Stimulated activated CD8-positive, alpha-beta memory T cell treated with anti-CD3 and anti-CD28 coated beads, Interleukin-4, amount 100 ng/mL, for 1 hour (primary cell): ENCODE measurements at places on chromosomes 3 and 15.

DNA sequence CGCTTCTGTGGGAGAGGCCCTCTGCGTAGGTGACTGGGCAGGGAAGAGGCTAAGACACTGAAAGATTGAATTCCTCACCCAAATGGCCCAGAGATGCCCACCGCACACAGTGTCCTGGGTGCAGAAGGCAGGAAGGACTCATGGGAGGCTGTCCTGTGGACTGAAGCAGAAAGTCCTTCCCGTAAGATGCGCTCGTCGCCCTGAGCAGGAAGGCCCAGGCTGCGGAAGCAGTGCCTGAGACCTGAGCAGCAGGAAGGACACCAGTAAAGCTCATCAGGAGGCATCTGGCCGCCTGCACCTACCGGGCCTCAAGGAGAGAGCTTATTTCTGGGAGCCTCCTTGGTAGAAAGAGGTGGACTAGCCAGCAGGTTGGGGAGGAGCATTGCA, 3.3 kb downstream of the PAK6 start:
- no peak for DNase-seq

GRCh38 chr3:145094355-145094941, 1066.5 kb downstream of the PLOD2 start:
- DNase-seq, result no peak

DNA sequence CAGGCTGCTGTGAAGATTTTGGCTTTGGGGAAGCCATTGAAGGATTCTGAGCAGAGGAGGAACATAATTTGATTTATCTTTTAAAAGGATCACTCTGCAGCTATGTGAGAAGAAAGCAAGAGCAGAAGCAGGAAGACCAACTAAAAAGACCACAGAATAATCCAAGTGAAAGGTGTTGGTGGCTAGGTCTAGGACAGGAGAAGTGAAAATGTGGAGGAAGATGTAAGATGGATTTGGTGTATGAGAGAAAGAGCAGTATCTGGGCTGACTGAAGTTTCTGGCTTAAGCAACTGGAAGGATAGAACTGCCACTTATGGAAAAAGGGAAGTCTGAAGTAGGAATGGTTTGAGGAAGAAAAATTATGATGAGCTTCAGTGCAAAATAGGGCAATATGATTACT, 62.0 kb downstream of the SFMBT1 start:
- DNase-seq, result no peak

GRCh38 chr15:75739791-75740190, 27.1 kb upstream of the CSPG4 start:
- no peak for DNase-seq

GRCh38 chr3:9780458-9780812, 10.7 kb upstream of the CAMK1 start:
- DNase-seq, result no peak

DNA sequence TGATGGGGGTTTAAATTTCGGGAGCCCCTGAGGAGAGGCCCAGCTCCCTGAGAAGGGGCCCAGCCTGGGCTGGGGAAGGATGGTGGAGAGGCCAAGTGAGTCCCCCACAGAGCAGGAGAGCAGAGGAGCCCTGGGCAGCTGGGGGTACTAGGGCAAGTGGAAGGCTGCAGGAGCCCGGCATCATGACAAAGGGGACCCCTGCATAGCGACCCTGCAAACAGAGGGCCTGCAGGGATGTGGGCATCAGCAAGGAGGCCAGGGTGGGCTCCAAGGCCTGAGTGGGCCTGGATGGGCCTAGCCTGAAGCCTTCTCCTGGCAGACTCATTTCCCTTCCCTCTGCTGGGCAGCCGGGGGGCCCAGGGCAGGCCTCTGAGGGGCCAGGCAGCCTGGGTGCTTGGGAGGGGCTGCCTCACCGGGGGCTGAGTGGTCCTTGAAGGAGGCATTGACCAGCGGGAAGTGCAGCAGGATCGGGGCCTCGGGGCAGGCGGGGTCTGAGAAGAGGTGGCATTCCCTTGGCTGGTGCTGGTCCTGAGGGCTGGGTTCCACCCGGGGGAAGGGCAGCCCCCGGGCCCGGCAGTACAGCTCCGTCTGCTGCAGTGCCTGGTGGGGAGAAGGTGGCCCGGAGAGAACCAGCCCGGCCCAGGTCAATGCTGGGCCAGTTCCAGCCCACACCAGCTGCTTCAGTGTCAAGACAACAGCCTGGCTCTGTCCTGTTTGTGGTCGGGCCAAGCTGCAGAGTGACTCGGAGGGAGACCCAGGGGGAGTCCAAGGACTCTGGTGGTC, 24.7 kb downstream of the PLA2G4D start:
- no peak for DNase-seq

- no peak for DNase-seq
These were observed 47.4 kb upstream of the PSMD6 start for GRCh38 chr3:64070704-64071103.

DNA sequence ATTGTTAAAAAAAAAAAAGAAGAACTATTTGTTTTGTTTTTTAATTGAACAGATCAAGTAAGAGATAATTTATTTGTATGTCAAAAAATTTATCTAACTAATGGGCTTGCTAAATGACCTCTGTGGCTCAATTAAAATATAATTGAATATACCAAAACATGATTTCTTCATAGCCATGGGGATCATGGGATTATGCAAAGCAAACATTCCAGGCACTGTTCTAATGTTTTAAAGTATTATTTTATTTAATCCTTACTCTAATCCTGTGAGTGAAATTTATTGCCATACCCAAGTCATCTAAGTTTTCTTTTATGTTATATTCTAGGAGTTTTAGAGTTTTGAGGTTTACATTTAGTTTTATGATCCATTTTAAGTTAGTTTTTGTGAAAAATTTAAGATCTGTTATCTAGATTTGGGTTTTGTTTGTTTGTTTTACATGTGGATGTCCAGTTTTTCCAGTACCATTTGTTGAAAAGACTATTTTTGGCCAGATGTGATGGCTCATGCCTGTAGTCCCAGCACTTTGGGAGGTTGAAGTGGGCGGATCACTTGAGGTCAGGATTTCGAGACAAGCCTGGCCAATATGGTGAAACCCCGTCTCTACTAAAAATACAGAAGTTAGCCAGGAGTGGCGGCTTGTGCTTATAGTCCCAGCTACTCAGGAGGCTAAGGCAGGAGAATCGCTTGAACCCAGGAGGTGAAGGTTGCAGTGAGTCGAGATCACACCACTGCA, 52.3 kb upstream of the CNOT10 start:
- DNase-seq, result no peak

- no peak for DNase-seq
These were observed 68.5 kb upstream of the ATP13A5 start for GRCh38 chr3:193446965-193447602.

GRCh38 chr3:869734-870133, 223.1 kb upstream of the CNTN6 start:
- DNase-seq, result no peak

DNA sequence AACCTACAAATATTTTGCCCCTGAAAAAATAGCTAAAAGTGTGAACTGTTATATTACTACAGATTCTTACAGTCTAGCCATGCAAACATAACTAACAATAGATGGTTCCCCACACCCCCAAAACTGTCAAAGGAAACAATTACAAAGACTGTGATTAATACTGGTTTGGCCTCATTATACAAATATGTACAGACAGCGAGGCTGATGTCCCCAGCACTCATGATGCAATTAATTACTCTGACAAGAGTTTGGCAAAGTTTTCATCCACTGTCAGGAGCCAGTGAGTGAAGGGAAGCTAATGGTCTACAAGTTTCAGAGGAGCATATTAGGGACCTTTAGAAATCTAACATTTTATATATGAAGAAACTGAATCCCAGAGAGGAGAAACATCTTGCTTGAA, 61.0 kb downstream of the HMG20A start:
- no peak for DNase-seq

DNA sequence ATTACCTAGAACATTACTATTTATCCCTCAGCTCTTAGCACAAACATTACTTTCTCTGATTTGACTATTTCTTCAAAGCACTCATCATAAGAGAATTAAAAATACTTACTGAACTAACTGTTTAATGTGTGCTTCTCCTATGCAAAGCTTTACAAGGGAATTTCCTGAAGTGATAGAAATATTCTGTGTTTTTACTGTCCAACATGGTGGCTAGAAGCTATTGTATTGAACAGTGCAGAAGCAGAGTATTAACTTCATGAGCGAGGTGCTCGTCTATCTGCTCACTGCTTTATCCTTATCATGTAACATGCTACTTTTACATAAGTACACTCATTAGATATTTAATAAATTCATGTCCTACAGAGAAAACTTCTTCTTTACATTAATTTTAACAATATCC, 239.1 kb downstream of the ISL2 start:
- DNase-seq, result no peak

DNA sequence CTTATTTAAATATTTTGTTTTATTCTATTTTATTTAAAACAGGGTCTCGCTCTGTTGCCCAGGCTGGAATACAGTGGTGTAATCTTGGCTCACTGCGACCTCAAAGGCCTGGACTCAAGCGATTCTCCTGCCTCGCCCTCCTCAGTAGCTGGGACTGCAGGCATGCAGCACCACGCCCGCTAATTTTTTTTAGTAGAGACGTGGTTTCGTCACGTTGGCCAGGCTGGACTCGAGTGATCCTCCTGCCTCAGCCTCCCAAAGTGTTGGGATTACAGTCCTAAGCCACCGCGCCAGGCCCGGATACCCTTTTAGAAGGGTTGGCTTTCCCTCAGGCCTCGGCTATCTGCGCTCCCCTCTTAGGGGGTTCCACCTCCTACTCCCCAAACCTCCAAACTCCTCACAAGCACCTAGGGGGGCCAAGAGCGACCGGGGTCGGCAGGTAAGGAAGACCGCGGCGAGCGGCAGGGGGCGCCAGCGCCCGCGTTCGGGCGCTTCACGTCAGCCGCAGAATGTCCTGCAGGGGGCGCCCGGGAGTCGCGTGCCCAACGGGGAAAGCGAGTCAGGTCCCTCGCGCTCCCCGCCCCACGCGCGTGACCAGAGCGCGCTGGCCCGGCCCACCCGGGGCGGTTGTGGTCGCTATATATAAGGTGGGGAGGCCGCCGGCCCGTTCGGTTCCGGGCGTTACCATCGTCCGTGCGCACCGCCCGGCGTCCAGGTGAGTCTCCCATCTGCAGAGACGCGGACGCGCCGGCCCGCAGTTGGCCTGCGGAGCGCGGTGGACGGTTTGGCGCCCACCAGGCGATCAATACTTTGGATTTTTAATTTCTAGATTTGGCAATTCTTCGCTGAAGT, 51.8 kb upstream of the GATM start:
- DNase-seq, result peak; percentile 80

GRCh38 chr3:22399566-22399965, 648.6 kb upstream of the ZNF385D start:
- DNase-seq, result no peak

- no peak for DNase-seq
These were observed 156.7 kb upstream of the SMAD3 start for GRCh38 chr15:66908744-66909095.

DNA sequence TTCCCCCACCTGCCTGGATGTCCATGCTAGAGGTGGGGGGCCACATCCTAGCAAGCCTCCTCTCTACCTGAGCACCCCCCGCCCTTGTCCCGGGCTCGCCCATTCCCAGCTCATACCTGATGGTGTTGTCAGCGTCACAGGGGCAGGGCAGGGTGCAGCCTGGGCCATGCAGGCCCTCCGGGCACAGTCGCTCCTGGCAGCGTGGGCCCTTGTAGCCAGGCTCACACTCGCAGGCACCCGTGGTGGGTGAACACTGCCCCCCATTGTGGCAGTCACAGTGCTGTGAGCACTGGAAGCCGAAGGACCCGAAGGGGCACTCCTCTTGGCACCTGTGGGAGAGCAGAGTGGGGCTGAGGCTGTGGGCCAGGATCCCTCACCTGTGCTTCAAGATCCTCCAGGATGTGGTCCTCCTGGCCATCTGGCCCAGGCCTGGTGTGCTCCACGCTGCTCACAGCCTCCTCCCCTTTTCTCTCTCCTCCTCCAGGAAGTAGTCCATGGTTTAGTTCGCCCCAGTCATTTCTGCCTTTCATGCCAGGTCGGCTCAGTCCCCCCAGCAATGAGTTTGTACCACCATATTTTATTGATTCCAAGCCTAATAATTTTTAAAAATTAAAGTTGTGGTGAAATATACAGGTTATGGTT, 95.6 kb downstream of the RAB11A start:
- no peak for DNase-seq

- DNase-seq, result no peak
These were observed 10.8 kb downstream of the GHRL start for GRCh38 chr3:10281951-10282350.
